ENCODE measurements at places on chromosomes 12 and 14.
A peak's percentile ranks its signal among the peaks of the same experiment; 100 is the strongest.

DNA sequence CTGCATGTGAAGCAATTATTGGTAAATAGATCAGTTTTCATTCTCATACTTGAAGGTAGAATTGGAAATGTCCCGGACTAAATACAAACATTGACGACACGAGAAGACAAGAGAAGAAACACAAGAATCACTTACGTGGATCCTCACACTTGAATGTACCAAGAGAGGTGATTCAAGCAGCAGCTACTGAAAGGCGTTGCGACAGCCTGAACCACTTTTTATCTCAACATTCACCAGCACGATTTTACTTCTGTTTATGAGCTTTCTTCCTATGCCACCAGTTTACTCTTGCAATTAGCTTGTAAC, 3.6 kb upstream of the FZD10 start:
- no peak for DNase-seq

GRCh38 chr12:93844164-93844784, 167.1 kb downstream of the CRADD start:
- DNase-seq, result no peak

DNA sequence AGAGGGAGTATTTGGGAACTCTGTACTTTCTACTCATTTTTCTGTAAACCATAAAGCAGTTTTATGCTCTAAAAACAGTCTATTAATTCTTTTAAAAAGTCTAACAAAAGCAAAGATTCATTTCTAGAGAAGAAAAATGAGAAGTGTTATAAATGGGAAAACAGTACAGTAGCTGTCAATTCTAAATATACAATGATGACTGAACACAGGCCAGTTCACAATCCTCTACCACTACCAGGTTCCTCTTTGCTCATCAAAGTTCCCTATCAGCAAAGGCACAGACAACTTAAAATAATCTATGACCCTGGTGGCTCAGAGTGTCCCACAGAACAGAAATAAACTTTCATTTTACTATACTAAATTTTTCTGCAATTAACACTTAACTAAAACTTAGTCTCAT, 12.5 kb downstream of the NAA25 start:
- no peak for DNase-seq

- no peak for DNase-seq
Observed at GRCh38 chr12:130014485-130014807, 110.6 kb upstream of the TMEM132D start.

GRCh38 chr14:90545382-90545781, 148.6 kb downstream of the CALM1 start:
- DNase-seq, result no peak

DNA sequence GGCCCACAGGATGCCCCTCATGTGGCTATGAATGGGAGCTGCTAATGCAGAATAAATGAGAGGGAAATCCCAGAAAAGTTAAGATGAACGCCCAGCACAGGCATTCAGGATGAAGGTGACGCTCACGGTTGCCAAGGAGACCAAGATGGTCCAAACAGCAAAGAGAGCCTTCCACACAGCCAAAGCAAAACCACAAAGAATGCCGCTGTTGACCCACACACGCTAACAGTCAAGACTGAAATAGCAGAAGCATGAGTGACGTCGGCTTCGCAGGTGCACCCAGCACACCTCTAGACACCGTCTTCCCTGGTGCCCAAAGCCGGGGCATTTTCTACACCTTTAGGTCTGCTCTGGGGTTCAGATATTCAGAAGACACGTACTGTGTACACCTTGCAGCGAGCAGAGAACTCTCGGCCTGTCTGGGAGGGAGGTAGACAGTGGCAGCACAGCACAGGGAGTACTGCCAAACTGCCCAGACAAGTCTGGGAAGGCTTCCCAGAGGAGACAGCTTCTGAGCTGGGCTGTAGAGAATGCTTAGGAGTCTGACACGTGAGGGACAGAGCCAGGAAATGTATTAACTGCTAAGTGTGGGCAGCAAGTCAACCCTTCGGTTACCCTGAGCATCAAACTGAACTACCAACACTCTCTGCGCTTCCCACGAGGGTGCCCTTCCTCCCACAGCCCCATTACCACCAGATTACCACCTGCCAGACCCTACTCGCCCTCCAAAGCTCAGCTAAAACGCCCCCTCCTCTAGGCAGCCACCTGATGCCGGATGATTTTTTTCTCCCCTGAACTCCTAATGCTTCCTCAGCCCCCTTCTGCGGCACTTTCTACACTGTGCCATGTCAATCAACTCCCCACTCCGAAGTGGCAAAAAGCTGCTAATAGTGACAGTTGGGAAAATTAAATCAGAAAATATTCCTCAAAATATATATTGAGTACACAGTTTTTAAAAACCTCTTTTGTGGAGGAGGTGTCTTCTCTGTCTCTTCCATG, 50.1 kb downstream of the CCDC88C start:
- DNase-seq, result peak; percentile 78

DNA sequence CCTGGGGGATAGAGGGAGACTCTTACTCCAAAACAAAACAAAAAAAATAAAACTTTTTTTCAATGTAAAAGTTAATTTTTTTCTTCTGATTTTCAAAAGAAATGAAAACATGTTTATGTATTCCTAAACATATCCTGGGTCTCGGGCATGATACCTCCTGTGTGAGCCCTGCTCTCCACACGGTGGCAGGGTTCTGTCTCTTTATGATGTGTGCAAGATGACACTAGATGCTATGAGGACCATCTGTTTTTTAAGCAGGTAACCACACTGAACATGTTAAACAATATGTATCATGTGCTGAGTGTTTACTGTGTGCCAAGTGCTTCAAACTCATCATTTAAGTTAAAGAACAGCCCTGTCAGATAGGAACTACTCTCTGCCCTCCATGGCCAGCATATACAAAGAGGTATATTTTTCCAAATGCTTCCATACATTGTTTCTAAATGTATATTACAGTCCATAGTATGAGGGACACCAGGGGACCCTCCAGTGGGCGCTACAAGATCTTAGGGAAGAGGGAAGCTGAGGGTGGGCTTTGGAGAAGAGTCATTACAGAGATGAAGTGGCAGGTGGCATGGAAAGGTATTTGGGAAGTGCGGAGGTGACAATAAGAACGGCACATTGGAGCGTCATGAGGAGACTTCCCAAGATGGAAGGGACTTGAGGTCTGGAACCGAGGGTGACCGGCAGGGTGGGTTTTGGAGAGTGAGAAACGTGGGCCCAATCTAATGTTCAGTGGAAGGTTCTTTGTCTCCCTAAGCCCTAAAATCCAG, 28.5 kb downstream of the FOS start:
- DNase-seq, result no peak

DNA sequence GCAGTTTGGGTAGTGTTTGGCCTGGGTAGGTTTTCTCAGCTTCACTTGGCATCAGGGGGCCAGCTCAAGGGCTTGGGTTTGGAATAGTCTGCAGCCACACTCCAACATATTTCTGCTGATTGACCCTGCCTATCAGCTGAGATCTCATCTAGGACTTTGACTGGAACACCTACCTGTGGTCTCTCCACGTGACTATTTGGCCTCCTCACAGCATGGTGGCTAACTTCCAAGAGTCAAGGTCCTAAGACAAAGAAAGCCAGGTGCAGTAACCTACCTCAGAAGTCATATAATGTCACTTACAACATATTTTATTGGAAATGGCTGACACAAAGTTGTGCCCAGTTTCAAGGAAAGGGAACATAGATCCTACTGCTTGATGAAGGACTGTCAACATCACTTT, 481.0 kb downstream of the EGLN3 start:
- no peak for DNase-seq

DNA sequence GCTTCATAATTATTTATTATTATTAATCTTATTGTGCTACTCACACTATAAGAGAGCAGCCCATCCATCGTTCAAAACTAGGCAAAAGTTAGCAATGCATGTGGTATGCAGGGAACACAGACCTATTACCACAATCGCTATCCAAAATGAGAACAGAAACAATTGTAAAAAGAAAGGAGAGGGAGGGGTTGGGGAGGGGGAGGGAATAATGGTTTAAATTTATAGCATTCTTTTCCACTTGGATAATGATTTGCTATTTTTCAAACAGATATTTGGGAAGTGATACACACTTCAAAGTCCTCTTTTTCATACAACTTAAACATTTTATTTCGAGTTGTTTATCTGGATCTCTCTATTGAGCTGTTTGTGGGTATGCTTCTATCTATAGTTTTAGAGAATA, 248.6 kb upstream of the SOX5 start:
- no peak for DNase-seq

GRCh38 chr14:90263748-90264449, 7.5 kb downstream of the PSMC1 start:
- no peak for DNase-seq

DNA sequence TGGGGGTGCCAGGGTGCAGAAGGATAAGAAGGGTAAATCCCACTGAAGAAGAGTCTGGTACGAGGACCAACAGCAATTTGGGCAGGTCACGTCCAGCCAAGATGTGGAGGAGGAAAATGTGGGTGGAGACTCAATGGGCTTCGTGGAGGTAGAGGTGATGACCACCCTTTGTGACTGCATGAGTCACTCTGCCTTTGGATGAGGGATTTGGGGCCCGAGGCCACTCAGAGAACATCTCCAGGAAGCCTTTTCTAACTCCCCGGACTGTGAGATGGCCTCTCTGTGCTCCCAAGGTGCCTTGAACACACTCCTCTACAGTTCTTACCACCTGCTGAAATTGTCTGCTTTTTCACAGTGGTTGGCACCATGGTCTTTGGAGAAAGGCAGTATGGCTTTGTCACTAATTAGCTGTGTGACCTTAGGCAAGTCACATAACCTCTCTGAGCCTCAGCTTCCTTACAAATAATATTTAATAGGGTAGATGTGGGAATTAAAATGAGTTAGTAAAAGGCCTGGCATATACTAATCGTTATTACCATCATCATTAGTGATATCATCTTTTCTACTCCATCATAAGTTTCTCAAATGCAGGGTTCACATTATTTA, 67.0 kb upstream of the ARHGAP5 start:
- no peak for DNase-seq

DNA sequence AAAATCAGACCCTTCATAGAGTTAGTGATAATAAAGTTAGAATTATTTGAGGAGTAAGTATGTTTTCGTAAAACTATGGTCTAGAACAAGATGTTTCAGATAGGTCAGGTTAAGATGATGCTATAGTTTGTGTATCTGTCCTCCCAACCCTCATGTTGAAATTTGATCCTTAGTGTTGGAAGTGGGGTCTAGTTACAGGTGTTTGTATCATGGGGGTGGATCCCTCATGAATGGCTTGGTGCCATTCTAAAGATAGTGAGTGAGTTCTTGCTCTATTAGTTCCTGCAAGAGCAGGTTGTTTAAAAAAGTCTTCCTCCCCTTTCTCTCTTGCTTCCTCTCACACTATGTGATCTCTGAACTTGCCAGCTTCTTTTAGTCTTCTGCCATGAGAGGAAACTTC, 707.3 kb upstream of the FOXG1 start:
- DNase-seq, result no peak

GRCh38 chr12:24991209-24992049, 42.5 kb upstream of the BCAT1 start:
- DNase-seq, result no peak

GRCh38 chr14:35197015-35197414, 74.7 kb downstream of the PRORP start:
- DNase-seq, result no peak

DNA sequence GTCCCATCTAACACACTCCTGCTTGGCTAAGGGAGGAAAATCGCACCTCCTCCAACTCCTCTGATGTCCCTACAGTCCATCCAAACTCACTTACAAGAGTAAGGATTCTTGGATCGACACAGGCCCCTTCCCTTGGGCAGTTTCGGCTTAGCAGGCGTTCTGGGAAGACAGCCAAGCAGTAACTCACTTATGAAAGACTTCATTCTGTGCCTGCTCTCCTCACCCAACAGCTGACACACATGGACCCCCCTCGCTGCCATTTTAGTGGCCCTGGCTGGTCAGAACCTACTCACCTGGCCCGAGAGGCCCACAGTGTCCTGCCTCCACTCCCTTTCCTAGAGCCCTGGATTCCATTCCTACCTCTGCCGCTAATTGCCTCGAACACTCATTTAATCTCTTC, 52.3 kb upstream of the BCL2L14 start:
- no peak for DNase-seq

- no peak for DNase-seq
Observed at GRCh38 chr12:19074700-19075099, 54.8 kb upstream of the PLEKHA5 start.

DNA sequence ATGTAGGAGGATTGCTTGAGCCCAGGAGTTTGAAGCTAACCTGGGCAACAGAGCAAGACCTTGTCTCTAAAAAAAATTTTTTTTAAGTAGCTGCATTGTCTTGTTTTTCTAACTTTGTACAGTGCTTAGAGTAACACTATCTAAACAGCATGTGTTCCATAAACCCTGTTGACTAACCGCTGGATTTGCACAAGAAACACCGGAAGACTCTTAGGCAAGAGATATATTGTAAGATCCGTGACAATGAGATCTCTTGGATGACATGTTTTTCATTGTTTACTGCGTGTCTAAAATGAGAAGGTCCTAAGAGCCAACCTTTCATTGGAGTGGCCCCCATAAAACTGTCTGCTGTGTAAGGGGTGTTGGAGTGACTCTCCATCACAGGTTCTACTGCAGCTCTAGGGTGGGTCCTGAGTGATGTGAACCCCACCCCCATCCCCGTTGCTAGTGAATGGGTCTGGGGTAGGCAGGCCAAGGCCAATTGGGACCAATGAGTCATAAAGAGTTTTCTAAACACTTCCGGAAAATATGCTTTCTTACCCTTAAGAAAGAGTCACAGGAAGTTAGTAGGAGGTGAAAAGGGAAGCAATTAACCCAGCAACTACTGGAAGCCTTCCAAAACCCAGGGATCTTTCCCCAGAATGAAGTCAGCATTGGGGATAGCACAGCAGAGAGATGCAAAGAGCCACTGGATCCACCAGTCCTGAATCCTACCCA, 24.3 kb upstream of the PCNX1 start:
- DNase-seq, result no peak

DNA sequence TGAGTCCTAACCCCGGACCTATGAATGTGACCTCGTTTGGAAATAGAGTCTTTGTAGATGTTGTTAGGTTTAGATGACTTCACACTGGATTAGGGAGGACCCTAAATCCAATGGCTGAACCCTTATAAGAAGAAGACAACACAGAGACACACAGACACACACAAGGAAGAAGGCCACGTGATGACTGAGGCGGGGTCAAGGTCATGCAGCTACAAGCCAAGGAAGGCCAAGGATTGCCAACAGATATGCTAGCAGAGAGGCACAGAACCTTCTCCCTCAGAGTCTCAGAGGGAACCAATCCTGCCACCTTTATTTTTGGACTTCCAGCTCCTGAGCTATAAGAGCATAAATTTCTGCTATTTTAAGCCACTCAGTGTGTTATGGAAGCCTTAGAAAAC, 31.8 kb downstream of the LTBP2 start:
- no peak for DNase-seq

DNA sequence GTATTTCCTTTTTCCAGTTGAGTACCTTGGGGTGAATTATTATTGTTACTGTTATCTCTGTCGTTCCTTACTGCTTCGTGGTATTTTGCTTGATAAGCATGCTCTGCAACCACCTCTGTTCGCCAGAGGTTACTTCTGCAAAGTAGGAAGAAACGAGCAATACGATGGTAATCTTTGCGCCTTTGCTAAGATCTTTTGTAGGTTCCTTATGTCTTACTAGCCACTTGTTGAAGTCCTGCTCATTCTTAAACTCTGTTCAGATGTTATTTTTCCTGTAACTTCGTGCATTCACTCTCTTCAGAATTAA, 729 bp upstream of the M6PR start:
- no peak for DNase-seq

All from T-helper 17 cell (primary cell).